Mammary epithelial cell (primary cell): ENCODE measurements at places on chromosomes 3 and 15. TPM values are rescaled to one million over a fixed set of nuclear protein-coding genes. Genes with fewer than 3 reads are reported as not detected.

TMC3 gene
- not detected for total RNA-seq

FAM174B gene
- 1.7 TPM for total RNA-seq

NOX5 gene
- total RNA-seq: 0.50 TPM

SERINC4 gene
- not detected in 2 replicates for total RNA-seq

ARHGAP31 gene
- total RNA-seq: 2.5 and 8.7 TPM in 2 replicates

TNIK gene
- 8.2 and 9.7 TPM in 2 replicates for total RNA-seq

CAPN3 gene
- 12.7 and 13.0 TPM in 2 replicates for total RNA-seq

SNTN gene
- total RNA-seq: not detected

PLA2G4F gene
- 0.71 and 0.99 TPM in 2 replicates for total RNA-seq

TRAK1 gene
- total RNA-seq: 62.7 and 64.5 TPM in 2 replicates
